ENCODE measurements at places on chromosomes 5 and 9. TPM values are rescaled to one million over a fixed set of nuclear protein-coding genes. Genes with fewer than 3 reads are reported as not detected.

- no peak for DNase-seq
Measured at GRCh38 chr5:120345947-120346346, 118.2 kb upstream of the PRR16 start.

Gene FOXD4
- 0.47 TPM for total RNA-seq

Gene CDC20B
- total RNA-seq, result 0.78 TPM

Gene MIER3
- total RNA-seq, result 54.1 TPM

DNA sequence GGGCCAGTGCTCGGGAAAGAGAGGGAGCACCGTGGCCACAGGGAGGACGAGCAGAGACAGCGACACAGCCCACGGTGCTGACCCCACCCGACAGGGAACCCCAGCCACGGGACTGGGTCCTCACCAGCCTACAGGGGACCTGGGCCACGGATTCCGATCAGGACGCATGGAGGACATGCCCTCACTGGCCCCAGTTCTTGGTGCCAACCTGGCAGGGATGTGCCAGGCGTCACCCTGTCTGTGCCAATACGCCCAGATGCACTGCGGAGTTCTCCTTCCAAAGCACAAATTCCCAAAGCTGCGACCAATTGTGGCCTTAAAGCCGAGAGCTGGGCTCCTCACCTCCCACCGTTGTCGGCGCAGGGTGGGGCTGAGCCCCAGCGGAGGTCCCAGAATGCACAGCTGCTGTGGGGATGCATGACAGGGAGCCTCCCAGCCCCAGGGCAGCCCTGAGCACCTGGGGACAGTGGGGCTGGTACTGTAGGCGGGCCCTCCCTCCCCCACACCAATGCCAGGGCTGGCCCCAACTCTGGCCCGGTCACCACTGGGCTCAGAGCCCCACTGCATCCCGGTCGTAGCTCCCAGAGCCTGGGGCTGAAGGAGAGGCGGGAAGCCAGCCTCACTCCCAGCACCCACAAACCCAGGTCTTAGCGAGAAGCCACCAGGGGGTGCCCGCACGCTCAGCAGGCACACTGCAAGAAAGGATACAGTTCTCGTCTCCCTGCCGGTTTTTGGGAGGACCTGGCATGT lies 44.2 kb downstream of the NKD2 start:
- no peak for DNase-seq

- no peak for DNase-seq
Measured at GRCh38 chr5:142746532-142747433, 23.4 kb upstream of the ARHGAP26 start.

DNA sequence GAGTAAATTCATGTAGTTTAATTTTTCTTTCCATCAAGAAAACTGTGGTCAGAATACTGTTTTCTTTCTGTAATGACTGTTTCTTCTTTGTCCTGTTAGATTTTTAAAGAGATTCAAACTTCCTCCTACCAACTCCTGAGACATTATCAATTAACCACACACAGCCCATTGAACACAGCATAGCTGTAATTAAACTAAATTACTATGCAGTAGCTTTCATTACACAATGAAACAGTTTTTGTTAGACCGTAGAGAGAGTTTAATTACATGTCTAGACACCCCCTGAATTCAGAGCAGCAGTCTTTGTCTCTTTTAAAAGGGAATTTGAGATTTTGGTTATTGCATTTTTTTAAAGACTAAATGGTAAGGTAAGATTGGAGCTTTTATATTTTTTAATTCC lies 77.5 kb downstream of the STARD4 start:
- DNase-seq, result no peak

DNA sequence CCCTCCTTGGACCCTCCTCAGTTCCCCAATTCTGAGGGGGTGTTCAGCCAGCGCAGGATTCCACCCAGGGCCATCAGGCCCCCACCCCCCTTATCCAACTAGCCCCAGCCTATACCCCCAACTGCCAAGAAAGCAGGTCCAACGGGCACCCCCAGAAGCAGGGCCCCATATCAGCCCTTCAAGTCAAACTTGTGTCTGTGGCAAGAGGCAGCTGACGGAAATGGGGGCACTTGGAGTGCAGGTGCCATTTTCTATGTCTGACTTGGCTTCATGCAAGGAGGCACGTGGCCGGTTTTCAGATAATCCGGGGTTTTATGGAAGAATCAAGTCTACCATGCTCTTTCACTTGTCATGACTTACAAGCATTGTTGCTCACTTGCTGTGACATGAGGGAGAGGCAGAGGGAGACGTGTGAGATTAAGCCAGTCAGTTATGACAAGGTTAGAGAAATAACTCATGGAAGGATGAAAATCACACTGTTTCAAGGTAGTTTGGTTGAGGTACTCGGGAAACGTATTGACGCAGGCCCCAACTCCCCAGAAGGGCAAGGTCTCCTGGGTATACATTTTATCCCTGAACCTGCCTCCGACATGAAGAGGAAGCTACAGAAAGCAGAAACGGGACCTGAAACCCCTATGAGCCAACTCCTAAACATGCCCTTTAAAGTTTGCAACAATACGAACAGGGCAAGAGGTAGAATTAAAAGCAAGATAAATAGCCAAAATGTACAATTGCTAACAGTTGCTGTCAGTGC lies 26.5 kb upstream of the CLPTM1L start:
- no peak for DNase-seq

Gene SPATA9
- 0.78 TPM for total RNA-seq

- DNase-seq, result no peak
Measured at GRCh38 chr9:106467865-106468164, 395.2 kb upstream of the ZNF462 start.
